ENCODE measurements at places on chromosomes 2 and 18.

DNA sequence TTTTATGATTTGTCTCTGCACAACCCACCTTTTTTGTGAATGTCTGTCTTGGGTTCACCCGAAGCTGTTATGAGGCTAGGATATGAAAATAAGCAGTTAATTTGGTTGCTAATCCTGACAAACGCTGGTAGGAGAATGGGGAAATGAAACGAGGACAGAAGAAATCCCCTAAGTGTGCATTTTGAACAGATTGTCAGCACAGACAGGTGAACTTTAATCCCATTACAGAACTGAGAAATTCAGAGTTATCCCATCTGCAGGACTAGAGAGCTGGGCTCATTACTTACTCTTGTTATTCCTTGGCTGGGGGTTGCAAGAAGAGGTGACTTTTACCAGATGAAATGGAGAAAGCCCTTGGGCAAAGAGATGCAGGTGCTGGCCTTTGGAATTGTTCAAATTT is 123.3 kb upstream of the NYAP2 start:
- no peak for DNase-seq

DNA sequence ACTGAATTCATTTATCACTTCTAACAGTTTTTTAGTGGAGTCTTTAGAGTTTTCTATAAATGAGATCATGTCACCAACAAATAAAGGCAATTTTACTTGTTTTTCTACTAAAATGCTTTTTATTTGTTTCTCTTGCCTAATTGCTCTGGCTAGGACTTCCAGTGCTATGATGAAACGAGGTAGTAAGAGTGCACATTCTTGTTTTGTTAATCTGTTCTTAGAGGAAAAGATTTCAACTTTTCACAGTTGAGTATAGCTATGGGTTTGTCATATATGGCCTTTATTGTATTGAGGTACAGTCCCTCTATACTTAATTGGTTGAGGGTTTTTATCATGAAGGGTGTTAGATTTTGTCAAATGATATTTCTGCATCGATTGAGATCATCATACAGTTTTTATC is 5.6 kb downstream of the IL18RAP start:
- DNase-seq, result no peak

- no peak for DNase-seq
Measured at GRCh38 chr2:205948496-205948837, 137.5 kb downstream of the INO80D start.

DNA sequence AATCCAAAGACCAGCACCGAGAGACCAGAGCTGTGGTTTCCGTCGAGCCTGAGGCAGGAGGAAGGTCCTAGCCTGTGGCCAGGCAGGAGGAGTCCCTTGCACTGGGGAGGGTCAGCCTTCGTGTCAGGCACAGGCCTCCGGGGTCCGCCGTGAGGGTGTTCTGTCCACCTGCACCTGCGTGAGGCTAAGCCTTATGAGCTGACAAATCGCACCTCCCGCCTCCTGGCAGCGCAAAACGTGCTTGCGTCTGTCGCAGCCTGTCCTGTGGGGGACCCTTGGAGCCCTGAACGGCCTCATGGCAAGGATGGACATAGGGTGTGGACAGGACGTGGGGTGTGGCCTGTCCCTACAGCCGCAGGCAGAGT is 73.3 kb downstream of the KCNG2 start:
- DNase-seq, result no peak

DNA sequence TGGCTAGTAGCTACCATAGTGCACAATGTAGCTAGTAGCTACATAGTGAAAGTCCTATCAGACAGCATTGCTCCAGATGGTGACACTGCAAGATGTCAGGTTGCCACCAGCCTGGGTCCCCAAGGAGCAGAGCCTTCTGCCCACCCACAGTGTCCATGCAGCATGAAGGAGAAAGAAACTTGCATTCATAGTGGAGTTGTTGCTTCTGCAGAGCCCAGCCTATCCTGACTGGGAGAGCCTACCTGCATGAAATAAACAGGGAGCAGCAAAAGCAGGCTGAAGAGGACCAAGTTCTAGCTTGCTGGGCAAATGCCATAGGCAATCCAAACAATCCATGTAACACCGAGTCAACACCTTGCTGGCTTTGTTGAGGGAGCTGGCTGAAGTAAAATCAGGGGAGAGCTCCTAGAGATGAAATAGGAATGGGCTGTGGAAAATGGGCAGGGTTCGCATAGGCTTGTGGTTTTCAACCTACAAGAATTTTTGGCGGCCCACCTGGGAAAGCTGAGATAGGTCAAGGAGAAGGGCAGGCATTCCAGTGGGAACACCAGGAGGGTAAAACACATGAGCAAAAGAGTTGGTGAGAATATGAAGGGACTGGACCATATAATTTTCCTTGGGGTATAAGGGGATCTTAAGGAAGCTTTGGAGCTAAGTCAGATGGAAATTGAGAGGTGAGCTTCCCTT is 195.8 kb downstream of the CYP26B1 start:
- DNase-seq, result no peak

DNA sequence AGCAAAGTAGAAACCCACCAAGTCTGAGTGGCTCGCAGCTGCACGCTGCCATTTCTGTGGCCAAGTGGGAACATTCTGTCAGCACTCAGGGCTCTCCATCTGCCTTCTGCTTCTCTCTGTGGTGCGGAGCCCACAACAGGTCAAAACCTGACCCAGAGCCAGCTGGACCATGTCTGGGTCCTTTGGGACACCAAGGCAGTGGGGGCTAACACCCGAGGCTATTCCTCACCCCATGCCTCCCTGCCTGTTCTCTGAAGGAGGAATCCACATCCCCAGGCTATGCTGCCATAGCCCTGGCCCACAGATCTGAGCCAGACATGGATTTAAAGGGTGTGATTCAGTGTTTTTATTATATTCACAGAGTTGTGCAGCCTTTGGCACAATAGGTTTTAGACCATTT is 86.4 kb downstream of the SNTG2 start:
- no peak for DNase-seq

DNA sequence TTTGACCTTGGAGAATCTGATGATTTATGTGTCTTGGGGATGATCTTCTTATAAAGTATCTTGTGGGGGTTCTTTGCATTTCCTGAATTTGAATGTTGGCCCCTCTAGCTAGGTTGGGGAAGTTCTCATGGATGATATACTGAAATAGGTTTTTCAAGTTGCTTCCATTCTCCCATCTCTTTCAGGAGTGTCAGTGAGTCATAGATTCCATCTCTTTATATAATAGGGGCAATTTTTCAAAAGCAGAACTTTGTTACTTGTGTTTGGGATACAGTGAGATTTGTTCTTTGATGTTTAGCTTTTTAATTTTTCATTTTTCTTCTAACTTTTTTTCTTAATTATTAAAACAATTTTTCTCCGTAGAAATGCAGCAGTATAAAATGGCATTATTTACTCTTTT is 19.4 kb downstream of the TMEM87B start:
- DNase-seq, result no peak

DNA sequence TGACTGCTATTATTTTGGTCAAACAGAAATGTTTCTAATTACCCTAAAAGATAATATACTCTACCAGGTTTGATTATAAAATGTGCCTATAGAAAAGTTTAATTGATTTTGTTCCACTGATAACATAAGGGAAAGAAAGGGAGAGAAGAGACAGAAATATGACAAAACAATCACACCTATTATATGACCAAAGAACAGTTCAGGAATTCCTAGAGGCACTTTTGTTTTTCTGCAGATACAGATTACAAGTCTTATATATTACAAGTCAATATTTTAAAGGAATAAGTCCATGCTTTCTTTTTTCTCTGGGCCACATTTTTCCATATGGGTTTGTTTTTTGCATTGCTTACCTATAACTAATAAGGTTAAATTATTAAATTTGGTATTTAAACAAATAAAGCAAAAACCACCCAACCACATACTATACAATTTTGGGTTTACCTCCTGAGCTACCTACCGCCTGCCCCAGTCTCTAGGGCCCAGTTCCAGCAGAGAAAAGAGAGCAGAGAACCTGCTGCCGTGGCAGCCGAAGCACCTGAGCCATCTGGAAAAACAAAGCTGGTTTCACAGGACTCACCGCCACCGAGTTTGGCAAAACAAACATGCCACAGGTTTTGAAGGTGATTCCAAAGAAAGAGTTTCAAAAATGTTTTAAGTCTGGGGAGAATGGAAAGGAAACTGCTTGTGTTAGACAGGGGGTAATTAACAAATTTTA is 92.1 kb downstream of the DYM start:
- no peak for DNase-seq

- peak; percentile 61 for DNase-seq
Measured at GRCh38 chr2:239928391-239929350, 96.5 kb downstream of the NDUFA10 start.

DNA sequence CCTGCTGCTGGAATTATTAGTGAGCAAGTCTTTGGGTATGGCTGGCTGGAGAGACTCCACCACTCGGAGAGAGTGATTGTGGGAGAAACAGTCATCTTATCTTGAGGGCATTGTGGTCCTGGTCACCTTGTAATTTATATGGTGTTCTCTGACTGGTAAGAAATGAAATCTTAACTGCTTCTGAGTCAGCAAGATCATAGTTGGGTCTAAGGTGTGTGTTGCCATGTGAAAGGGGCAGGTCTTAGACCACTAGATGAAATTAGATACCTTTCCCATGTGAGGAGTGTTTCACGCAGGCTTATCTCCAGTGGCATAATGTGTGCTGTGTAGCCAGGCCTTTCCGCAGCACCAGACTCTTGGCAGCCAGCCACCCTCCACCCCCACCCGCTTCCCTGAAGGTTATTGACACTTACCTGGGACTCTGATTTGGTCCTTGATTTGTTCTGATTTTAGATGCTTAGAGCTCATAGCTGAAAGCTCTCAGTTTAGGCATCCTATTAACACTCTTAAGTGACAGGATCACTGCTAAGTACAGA is 7.7 kb downstream of the MAPRE3 start:
- no peak for DNase-seq

GRCh38 chr18:41351430-41351829 is 603.6 kb upstream of the PIK3C3 start:
- no peak for DNase-seq

DNA sequence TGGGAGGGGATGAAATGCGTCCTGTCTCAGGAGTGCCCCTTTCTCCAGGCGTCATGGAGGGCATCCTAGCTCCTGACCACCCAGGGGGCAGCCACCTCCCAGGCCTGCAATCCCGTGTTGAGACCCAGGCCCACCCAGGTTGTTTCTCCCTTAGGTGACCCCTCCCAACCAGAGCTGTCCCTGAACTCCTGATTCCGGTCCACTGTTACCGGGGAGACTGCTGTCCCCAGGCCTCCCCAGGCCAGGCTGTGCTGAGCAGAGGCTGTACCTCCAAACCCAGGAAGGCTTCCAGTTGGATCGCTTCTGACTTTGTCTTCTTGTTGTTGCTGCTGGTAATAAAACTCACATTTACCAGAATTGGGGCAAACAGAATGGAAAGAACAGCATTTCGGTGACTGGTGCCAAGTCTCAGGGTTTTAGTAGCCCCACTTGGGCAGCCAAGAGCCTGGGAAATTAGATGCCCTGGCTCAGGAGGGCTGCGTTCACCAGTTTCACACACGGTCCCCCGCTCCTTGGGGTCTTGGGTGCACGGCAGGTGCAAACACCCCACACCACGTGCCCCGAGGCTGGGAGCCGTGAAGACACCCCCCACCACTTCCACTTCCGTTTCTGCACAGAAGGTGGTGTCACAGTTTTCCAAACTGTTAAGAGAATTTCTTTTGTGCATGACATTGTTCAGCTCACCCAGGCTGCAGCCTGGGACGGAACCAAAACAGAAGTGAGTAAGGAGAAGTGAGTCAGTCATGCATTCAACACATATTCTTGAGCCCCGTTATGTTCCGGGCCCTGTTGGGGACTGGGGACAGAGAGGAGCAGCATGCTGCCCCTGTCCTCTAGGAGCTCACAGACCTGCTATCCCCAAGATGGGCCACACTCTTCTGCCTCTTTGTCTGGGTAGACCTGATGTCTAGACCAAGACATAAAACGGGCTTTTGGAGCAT is 29.4 kb downstream of the ITM2C start:
- DNase-seq, result no peak

GRCh38 chr2:166256896-166257295 is 118.8 kb downstream of the SCN9A start:
- no peak for DNase-seq

DNA sequence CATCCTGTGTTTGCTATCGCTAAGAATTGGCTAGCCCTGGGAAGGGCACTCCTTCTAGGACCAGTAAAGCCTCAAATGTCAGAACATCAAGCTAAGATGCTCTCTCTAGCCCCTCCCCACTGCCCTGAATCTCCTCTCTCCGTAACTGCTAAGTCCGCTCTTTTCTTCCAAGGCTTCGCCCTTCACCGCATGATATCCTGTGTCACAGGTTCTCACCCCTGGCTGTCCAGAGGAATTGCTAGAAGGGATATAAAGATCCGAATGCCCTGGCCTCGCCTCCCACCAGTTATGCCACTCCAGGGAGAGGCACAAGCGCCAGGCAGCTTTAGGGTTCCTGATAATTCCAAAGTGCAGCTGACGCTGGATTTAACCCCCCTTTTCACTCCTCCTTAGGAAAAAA is 17.1 kb upstream of the GPR45 start:
- DNase-seq, result no peak

GRCh38 chr2:38775097-38775920 is 2.7 kb upstream of the GEMIN6 start:
- DNase-seq, result no peak

- peak; percentile 22 for DNase-seq
Measured at GRCh38 chr2:135913727-135914365, 37.6 kb upstream of the MCM6 start.

- no peak for DNase-seq
Measured at GRCh38 chr18:9753846-9754245, 45.7 kb downstream of the RAB31 start.

DNA sequence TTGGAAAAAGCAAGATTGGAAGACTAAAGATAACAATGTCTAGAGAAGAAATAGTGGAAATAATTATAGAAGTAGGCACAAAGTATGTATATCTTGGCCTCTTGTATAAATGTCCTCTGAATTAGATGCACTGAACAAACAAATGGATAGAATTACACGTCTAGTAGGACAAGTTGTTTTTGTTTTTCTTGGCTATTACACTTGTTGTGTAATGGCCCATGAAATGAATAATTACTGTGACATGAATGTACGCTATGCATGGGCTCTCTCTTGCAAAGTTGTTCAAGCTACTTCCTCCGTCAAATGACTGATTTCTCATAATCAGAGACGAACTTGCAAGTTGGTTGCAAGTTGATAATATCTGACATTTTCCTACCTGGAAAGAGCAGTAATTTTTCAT is 126.2 kb downstream of the PDE1A start:
- DNase-seq, result no peak

DNA sequence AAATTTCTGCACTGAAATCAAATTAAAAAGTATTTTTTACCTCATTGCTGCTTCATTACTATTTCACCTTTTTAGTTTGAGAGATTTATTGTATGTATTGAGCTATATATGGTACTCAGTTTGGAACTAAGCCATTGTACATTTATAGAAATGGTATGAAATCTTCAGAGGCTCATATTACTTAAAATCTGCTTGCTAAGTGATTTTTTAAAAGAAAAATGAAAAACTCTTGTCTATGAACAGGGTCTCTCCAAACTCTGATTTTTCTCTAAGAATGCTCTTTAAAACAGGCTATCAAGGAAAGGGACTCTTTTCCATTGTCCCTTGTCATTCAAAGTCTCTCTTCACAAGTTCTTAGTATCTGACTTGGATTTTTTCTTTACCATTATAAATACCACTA is 31.8 kb downstream of the C1D start:
- DNase-seq, result no peak

Measured in NCI-H526 treated with DMSO at 0.1 percent for 48 hours (cell line).